Activated CD8-positive, alpha-beta memory T cell treated with anti-CD3 and anti-CD28 coated beads, Interleukin-2, amount 10 ng/mL, durations not matched to agents 7 days and 5 days (primary cell): ENCODE measurements at places on chromosomes 3 and 15.

- no peak for DNase-seq
Observed at GRCh38 chr3:141394560-141394959, 26.3 kb downstream of the ZBTB38 start.

GRCh38 chr15:45333550-45333949 is 44.8 kb downstream of the GATM start:
- DNase-seq = no peak

GRCh38 chr3:160981217-160981938 is 123.8 kb downstream of the B3GALNT1 start:
- peak; percentile 66 for DNase-seq

- DNase-seq = no peak
Observed at GRCh38 chr3:150691414-150692040, 12.2 kb downstream of the ERICH6 start.

GRCh38 chr3:31346542-31346979 is 186.2 kb upstream of the STT3B start:
- DNase-seq = no peak

DNA sequence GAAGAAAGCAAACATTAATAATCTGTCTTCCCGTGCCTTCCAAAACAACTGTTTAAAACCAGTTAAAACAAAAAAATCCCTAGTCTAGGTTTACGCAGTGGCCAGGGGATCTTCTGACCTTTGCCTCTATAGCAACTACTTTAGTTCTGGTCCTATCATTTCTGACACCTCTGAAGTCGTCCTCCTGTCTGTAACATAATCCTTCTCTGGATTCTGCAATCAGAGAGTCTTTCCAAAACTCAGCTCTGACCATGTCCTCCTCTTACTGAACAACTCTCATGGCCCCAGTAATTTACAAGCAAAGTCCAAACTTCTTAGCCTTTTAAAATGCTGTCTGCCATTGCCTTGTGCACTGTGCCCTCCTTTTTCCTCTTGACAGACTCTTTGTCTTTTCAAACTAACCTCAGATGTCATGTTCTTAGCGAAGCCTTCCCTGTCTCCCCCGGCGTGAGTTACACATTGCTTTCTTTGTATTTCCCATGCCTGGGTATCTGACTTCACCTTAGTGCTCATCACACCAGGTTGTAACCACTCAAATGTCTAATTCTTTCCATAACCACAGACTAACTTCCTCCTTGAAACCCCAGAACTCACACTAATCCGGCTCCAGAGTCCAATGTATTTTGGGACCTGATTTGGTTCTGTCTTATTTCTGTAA is 105.2 kb upstream of the BNIP2 start:
- DNase-seq = no peak

DNA sequence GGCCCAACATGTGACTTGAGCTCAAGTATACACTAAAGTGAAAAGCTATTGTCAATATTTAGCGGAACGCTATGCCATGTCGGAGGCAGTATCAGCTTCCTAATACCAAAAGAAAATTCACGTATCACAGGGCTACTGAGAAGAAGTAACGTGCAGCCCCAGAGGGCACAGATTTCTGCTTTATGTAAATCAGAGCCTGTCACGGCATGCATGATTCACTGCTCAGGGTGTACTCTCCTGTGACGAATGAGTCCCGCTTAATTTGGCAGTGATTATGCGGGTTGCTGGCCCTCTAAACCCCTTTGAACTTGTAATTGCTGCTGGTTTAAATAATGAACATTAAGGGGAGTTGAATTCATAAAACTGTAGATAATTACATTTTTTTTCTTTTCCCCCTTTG is 85.3 kb downstream of the MEIS2 start:
- no peak for DNase-seq

- no peak for DNase-seq
Observed at GRCh38 chr3:195030791-195031321, 240.1 kb downstream of the XXYLT1 start.

DNA sequence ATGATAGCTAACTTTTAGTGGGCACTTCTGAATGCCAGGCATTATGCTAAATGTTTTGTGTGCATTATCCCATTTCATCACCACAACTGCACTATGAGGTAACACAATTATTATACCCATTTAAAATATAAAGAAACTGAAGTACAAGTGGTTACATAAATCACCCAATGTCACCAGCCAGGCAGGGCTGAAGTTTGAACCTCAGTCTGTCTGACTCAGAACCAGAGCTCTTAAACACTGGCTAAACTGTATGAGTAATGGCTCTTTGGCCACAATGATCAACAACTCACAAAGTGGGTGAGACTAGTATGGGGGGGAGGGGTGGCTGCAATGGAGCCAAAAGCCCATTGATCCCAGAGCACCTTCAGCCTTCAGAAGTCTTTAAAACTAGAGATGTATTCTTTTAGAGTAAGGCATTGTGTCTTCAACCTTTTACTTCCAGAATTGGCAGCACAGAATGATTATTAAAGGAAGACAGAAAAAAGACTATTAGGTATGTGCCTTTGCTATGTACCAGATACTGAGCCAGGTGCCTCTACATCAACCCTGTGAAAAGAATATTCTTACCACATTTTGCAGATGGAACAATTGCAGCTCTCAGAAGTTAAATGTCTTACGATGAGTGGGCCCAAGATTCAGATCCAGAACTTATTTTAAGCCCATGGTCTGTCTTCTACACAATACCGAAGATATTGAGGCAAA is 166.9 kb downstream of the UACA start:
- peak; percentile 53 for DNase-seq

DNA sequence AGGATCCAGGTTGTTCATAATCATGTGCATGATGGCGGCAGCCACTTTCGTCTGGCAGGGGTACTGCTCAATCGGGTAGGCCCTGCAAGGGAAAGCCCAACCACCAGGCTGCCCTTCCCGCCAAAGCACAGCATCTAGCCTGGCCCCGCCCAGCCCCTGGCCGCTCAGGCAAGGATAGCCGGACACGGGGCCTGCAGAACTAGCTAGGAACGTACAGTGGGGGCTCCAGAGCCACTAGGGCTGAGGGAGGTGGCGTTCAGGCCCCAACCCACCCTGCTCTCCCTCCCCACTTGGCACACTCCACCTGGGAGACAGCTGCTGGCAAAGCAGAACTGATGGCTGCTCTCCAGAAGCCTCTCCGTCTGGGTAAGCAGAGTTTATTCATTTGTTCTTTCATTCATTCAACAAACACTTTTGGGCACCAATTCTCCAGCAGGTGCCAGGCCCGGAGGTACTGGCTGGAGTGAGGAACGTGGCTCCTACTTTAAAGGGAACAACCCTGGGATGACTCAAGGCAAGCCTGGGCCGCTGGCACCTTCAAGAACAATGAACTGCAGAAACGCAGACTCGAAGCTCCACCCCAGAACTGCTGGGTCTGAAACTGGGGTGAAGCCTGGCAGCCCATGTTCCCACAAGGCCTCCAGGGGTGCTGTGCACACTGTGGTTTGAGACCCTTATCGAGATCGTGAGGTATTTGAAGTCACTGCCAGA is 7.8 kb downstream of the UROC1 start:
- DNase-seq = no peak

GRCh38 chr15:91609231-91609630 is 244.3 kb upstream of the SLCO3A1 start:
- DNase-seq = no peak

DNA sequence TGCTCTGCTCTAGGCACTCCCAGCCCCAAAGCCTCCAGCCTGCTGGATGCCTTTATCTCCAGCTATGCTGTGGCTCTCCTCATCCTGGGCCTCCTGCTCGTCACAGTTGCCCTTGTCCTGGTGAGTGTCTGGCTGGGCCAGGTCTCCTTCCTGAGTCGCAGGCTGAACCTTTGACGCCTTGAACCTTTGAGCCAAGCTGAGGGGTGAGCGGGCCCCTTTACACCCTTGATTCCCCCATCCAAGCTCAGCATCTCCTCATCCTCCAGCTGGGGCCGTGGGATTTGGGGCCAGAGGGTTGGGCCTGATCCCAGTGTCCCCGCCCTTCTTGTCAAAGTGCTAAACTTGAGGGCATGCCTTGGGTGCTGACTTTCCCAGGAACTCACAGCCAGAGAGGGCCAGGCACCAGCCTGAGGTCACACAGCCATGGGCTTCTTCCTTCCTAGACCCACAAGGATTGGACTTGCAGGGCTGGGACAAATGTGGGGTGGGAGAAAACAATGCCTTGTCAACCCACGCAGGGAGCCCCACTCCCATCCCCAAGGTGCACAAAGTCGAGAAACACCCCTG is 137.0 kb downstream of the TBC1D2B start:
- DNase-seq = no peak

DNA sequence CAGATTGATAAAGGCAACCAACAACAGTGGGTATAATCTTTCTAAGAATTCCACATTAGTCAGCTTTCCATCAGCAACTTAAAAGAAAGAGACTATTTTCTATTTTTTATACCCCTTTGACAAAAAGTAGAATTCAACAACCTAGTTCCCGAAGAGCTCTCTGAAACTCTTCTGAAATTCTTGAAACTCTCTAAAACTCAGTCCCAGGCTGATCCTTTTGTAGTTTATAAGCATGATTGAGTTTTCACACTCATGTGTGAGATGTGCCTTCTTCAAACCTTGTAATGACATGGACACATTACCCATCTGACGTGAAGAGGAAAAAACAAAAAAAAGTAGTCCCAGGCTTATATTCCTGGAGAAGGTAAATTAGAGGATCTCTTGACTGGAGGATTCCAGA is 31.4 kb downstream of the RAF1 start:
- no peak for DNase-seq

GRCh38 chr15:45097466-45097865 is 16.5 kb downstream of the DUOX2 start:
- DNase-seq = no peak

GRCh38 chr3:114892131-114892879 is 254.8 kb downstream of the ZBTB20 start:
- DNase-seq = no peak

DNA sequence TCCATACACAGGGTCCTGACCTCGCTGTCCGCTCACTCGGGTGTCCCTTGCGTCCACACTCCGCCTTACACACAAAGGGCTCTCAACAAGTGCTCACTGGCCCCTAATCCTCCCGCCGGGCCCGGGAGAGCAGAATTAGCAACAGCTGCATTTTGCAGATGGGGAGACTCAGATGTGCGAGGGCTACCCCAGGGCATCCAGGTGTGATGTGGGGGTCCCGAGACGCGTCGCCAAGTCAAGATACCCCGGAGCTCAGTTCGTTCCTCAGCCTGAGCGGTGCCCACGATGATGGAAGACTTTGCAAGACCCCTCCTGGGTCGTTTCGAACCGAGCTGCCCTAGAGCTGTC is 14.9 kb upstream of the WNT7A start:
- DNase-seq = no peak

- DNase-seq = no peak
Observed at GRCh38 chr15:63288778-63289378, 11.5 kb downstream of the APH1B start.

DNA sequence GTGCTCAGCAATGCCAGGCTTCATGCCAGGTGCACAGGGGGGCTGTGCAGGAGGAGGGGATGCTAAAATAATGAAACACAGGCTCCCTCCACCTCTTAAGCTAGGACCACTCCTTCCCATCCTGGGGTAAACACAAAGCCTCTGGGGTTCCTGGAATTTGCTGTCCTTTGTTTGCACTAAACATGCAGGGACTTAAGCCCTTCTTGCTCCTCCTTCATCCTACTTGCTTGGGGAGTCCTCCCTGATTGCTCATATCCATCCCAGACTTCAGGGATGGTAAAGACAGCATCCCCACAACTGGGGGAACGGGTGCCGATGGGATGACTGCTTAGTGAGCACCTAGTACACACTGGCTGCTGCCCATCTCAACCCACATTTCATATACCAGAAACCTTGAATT is 5.1 kb downstream of the LINGO1 start:
- no peak for DNase-seq

- no peak for DNase-seq
Observed at GRCh38 chr3:39021029-39021428, 30.7 kb downstream of the SCN11A start.

GRCh38 chr3:64760258-64760657 is 72.5 kb upstream of the ADAMTS9 start:
- DNase-seq = no peak
